ENCODE measurements at places on chromosomes 7 and 10.

DNA sequence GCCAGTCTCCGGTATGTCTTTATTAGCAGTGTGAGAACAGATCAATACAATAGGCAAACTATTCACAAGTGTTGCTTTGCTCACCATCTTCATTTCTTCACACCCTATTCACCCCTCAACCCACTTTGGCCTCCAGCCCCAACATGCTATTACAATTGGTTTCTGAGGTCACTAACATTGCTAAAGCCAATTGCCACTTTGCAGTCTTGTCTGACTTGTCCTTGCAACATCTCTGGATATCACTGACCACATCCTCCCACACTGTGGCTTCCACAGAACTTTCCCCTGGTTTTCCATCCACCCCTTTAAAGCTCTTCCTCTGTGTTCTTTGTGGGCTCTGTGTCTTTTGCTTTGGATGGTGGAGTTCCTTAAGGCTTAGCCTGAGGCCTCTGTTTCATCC lies 5.2 kb upstream of the APBB1IP start:
- no peak for DNase-seq

DNA sequence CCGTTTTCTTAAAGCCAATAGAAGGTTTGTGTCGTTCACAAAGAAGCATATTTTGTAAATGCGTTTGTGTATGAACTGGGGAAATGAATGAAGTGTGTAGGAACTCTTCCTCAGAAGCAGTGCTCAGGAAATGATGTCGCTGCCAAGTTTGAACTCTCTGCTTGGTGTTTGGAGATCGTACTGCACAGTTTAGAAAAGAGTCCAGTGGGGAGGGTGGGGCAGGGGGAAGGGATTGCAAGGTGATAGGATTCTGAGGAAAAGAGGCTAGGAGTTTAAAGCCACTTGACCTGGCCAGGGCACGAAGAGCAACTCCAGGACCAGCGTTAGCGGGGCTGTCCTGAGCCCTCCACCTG lies 122.2 kb downstream of the CUBN start:
- no peak for DNase-seq

DNA sequence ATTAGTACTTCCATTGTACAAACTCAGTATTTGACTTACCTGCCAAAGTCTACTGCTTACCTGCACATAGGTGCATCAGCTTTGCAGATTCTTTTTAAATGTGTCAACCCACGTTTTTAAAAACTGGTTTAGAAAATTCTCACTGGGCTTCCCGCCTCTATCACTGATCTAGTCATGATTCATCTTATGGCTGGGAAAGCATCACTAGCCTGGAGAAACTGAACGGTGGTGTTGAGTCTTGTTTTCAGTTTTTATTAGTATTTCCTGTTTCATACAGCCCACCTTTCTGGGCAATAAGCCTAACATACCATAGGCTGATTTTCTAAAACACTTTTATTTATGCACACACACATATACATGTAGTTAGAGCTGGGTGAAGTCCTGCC lies 19.7 kb downstream of the DOCK1 start:
- DNase-seq: no peak

- DNase-seq: no peak
These were observed 13.6 kb downstream of the PDLIM1 start for GRCh38 chr10:95277201-95277570.

DNA sequence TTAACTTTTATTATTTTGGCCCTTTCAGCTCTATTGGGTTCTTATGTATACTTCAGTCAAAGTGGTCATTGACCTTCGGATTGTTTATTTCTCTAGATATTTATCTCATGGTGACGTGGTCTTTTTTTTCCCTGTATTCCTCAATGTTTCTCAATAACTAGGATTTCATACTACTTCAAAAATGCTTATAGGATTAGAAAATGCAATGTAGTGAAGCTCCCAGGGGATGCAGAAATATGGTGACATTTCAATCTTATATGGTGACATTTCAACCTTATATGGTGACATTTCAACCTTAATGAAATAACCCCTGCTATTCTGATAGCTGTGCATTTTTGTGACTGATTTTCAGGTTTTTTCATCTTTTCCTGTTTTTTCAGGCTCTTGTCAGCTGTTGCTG lies 51.4 kb downstream of the CHRM2 start:
- no peak for DNase-seq

GRCh38 chr10:6583447-6583846 lies 3.4 kb upstream of the PRKCQ start:
- no peak for DNase-seq

DNA sequence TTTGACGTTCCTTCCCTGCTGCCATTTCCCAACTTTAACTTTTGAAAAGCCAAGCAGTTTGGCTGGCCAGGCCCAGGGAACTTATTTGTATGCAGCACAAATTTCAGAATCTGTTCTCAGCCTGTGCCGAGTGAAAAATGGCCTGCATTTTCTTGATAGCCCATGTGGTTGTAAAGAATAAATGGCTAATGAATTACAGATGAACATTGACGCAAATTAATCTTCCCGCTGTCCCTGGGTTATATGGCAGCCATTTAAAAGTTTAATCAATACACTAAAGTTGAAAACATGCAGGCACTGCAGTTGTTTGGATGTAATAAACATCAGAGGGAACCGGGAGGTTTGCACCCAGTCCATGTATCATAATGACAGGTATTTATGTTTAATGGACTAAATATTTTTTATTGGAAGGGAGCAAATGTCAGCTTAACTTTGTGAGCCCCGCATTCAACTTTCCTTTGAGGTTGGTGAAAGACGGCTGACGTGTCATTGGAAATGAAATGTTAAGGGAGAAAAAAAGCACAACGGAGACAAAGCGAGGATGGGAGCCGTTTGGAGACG lies 1092.4 kb downstream of the LRMDA start:
- DNase-seq: no peak

- no peak for DNase-seq
These were observed 82.6 kb upstream of the ABCB5 start for GRCh38 chr7:20532890-20533289.

- DNase-seq: no peak
These were observed 540.6 kb upstream of the TEX47 start for GRCh38 chr7:89336121-89336520.

GRCh38 chr7:143043391-143043790 lies 8.8 kb upstream of the OR6V1 start:
- no peak for DNase-seq

DNA sequence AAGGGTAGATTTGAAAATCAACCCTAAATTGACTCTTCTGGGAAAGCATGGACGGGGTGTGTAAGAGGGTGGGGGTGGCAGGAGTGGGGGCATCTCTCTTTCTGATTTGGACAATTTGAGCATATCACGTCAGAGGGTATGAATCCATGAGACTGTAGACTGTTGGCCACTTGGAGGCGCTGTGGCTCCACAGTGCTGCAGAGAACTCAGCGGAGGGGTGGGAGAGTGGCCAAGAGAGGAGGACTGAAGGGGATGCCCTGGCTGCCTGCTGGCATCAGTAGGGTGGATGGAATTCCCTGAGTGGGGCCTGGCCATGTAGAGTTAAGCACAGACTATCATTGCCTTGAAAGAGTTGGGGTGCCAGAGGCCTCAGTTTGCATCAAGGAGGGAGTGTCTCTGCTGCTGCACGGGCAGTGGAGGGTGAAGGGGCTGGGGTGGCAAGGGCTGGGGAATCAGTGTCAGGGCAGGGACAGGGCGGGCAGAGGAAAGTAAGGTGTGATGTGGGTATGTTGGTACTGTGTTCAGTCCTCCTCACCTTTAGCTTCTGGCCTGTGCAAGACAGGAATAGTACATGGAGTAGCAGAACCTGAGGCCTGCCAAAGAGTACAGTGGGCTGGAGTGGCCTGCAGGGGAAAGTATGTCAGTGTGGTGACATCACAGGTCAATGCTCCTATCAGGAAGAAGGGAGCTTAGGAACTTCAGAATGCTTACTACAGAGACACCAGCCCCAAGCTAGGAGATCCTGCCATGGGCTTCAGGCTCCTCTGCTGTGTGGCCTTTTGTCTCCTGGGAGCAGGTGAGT lies 133.5 kb upstream of the PRSS58 start:
- no peak for DNase-seq

DNA sequence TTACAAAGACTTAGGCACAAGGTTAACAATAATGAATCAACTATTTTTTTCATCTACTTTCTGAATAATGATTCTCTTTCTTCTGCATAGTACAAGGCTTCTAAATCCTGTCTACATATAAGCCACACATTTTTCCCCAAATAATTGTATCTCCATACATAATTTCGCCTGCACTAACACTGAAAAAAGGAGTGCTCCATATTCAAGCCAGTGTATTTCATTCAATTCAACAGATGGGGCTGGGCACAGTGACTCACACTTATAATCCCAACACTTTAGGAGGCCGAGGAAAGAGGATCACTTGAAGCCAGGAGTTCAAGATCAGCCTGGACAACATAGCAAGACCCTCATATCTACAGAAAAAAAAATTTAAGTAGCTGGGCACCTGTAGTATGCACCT lies 86.0 kb upstream of the ZNF800 start:
- no peak for DNase-seq

DNA sequence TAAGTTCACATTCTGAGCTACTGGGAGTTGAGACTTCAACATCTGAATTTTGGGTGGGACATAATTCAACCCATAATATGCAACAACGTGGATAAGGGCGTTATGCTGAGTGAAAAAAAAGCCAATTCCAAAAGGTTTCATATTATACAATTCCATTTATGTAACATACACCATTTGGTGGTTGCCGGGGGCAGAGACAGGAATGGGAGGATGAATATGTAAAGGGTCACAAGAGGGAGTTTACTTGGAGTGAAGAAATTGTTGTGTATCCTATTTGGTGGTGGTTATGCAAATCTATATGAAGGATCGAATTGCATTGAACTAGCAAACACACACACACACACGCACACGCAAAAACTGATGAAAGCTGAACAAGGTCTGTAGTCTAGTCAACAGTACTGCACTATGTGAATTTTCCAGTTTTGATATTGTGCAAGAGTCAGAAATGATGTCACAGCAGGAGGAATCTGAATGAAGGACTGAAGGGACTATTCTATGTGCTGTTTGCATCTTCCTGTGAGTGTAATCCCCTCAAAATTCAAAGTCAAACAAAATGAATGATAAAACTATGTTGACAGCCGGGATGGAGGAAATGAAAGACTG lies 249.2 kb upstream of the HABP2 start:
- no peak for DNase-seq

GRCh38 chr7:46539892-46540483 lies 618.9 kb upstream of the IGFBP3 start:
- no peak for DNase-seq

DNA sequence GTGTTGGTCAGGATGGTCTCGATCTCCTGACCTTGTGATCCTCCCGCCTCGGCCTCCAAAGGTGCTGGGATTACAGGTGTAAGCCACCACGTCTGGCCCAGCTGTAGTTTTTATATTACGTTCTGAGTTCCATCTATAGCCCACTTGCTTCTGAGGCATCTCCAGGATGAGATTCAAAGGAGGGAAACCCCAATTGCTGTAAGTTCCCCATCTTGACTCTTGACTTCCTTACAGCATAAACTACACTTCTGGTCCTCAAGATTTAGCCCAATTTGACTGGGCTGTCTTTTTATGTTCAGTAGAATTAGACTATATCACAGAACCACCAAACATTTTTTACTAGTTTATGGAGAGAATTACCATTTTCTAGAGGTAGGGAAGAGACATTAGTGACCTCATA lies 44.3 kb downstream of the CCM2 start:
- DNase-seq: no peak

GRCh38 chr7:135386776-135387175 lies 123.1 kb downstream of the CNOT4 start:
- DNase-seq: no peak

DNA sequence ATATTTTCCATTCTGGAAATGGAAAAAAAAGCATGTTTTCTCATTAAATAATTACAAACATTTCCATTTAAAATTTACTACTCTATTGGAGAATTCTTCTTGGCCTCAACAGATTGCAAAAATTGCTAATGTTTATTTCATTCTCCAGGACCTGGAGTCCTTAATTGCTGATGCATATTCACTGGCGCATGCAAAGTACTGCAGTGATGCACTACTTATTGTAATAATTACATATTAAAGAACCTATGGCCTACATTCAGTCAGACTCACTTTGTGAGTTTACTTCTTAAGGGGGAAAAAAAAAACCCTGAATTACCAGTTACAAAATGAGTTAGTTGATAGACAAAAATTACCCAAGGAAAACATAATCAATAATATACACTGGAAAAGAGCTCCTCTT lies 391.0 kb upstream of the LRRTM3 start:
- no peak for DNase-seq

DNA sequence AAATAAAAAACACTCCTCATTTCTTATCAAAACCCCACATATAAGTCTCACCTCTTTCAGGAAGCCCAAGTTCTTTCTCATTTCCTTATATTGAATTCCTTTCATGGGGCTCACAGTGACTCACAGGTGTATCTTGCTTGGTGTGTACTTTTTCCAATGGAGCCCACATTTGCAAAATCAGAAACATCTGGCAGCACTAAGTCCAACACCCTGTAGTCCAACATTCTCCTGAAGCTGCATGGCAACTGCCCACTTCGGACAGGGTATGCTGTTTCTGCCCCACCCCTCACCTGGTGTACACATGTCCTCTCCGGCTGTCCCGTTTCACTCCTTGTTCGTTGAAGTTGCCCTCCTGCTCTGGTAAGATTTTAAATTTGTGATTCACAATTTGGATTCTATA lies 544.1 kb downstream of the SORCS3 start:
- no peak for DNase-seq

DNA sequence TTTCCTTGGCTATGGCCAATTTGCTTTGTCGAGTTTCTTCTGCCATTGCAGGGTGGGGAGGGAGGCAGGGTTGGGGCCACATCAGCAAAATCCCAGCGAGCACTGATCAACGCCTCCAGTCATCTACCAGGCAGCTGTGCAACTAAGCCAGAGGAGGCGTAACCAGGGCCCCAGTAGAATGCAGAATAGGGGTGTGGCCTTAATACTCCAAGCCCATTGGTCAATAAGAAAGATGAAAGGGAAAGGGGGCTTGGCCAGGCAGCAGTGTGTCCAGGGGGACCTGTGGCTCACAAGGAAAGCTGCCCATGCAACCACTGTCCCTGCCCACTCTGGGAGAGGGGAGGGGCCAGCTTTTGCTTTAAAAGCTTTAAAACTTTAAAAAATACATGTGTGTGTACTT lies 21.5 kb upstream of the GGCT start:
- no peak for DNase-seq

DNA sequence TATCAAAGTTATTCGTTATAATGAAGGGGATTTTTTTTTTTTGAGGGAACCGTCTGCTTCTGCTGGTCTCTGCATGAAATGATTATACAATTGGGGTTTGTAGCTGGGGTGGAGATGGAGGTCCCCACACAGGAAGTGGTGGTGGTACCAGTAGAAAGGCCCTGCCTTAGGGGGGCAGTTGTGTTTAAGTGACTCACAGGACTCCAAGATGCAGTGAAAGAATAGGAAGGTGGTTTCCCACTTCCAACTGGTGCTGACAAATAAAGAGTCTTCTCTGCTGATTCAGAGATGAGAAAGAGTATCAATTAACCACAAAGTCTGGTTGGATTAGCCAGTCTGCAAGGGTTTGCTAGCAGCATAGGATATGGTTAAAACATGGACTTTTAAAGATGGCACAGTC lies 376.0 kb downstream of the SORCS3 start:
- no peak for DNase-seq
